ENCODE measurements at places on chromosomes 5 and 9.

- DNase-seq = peak; percentile 54
Observed at GRCh38 chr9:136059321-136059791, 35.7 kb downstream of the NACC2 start.

- DNase-seq = no peak
Observed at GRCh38 chr9:112093147-112093869, 81.8 kb downstream of the SUSD1 start.

DNA sequence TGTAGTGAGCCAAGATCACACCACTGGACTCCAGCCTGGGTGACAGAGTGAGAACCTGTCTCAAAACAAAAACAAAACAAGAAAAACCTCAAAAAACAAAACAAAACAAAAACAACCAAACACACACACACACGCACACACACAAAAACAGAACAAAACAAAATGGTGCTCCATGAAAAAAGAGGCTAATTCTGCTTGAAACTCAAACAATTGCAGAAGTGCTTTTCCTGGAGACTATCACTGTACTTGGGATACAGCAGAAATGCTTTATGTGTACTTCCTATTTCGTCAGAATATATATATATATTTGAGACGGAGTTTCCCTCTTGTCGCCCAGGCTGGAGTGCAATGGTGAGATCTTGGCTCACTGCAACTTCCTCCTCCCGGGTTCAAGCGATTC lies 49.9 kb upstream of the HSPA9 start:
- DNase-seq = no peak

DNA sequence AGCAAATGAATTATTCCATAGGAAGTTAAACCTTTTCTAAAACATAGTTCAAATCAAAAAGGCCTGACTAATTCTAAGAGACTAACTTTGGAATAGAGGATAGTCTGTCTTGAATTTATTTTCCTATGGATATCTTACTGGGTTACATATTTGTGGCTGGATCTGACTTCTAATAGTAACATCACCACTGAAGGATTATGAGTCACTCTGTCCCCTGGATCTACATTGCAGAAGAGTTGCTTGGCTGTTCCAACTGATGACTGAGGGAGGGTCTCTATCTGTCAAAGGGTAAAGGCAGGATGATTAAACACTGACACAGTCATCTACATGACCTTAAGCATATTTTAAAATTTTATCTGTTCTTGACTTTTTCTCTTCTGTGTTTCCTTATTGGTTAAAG lies 119.6 kb upstream of the FST start:
- DNase-seq = no peak

DNA sequence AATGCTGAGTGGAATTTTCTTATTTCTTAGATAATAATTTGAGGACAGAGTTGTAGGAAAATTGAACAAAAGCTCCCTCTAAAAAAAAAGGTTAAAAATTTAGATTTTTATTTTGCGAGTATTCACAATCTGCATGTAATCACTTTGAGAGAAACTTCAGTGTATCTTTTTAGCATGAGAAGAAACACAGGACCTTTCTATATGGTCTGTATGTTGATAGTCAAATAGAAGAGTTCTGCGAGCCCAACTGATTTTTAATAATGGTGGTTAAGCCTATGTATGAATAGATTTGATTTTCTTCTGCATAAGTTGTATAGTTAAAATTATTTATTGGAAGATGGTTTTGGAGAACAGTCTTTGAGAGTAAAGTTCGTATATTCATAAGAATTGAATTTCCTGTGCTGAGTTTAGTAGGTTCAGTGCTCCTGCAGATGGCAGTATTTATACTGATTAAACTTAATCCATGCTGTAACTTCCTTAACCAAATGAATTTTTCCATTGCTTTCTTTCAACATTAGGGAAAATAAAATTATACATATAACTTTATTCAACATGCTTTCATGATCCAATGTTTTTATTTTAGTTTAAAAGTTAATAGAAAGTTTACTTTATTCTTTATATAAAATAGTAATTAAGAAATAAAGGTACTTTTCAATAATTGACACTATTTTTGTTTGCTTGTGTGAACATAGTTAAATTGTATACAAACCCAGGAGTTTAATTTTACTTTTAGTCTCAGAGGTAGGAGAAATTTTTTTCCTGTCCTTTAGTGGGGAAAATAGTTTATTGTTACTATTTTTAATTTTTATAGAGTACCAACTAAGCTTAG lies 19.6 kb downstream of the TCERG1 start:
- DNase-seq = no peak

- no peak for DNase-seq
Observed at GRCh38 chr9:104069288-104069687, 24.8 kb upstream of the SMC2 start.

DNA sequence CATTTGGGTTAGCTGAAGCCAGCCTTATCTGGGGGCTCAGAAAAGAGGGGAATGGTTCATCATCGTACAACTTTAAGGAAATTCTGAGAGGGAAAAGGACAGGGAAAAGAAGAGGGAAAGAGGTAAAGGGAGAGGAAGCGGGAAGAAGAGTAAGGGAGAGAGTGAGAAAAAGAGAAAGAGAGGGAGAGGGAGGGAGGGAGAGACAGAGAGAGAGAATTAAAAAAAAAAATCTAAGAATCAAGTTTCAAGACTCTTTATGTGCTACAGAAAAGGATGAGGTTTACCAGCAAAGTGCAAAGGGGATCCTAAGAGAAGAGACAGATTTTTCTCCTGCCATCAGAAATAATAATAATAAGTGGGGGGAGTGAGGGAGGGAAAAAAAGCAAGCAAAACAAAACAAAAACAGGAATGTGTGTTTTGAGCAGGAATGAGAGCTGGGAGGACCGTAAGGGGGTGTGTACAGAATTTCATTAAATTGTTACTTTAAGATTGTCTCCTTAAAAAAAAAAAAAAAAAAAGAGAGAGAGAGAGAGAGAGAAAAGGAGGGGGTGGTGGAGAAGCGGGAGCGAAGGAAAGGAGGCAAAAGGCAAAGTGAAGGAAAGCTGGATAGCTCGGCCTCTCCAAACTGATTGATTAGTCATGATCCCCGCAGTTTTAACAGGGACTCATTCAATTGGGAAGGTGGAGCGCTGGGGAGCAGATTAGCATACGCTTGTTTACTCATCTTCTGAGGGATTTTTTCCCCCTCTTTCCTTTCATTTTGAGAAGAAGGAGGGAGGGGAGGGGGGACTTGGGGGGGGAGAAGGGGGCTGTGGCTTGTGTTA lies 438 bp upstream of the PAPPA start:
- no peak for DNase-seq

- DNase-seq = no peak
Observed at GRCh38 chr5:167652690-167653089, 638.8 kb upstream of the WWC1 start.

- no peak for DNase-seq
Observed at GRCh38 chr5:67873935-67874334, 341.6 kb upstream of the PIK3R1 start.

DNA sequence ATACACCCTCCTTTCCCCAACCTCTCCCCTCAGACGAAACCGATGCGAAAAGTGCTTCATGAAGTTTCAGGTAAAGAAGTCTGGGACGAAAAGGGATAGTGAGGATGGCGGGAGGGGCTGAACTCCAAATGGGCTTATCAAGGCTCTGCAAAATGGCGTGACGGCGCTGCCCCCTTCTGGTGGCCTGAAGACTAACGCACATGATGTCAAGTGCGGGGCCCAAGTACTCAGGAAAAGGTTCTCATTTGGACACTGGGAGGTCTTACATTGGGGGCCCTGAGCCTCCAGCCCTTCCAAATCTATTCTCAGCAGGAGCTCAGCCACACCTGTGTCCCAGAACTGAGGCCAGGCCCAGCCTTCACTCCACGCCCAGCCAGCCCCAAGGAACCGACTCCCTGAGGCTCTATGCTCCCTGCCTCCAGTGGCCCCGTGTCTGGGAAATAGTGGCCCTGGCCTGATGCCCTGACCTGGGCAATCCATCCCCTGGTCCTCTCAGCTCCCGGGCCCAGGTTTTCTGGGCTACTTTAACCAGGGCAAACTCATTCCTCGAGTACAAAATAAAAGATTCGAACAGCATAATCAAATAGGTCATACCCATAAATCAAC lies 119.9 kb downstream of the KCNIP1 start:
- DNase-seq = no peak

GRCh38 chr5:37248970-37249814 lies at the start of gene CPLANE1:
Gene CPLANE1, minus strand, starts transcription at chr5:37249376. Its CDS starts 1,678 bp downstream, at chr5:37247698.
- peak; percentile 91 for DNase-seq

DNA sequence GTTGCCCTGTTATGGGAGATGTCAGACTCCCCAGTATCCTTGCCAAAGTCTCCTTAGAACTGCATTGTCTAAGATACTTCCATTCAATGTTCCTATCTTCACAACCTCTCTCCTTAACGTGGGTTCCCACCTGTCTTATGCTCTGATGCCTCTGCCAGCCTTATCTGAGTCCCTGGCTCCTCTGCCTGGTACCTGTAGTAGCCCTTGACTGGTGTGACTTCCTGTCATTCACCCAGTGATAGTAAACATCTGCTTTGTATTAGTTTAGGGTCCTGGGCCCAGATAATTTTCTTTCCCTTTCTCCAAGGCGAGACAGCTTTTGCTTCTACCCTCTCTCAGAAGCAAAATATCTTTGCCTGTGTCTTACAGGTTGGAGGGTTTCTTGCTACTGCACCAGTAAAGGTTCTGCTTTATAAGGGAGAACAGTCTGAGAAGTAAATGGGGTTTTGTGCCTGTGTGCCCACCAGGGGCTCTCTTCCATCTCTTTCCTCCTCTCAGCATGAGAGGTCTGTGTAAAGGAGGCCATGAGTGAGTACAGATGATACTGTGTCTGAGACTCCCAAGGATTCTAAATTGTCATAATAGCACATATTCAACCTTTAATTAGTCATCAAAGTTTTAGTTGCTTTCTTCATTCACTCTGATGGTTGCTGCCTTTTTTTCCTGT lies 220.8 kb downstream of the PRR16 start:
- DNase-seq = no peak

- DNase-seq = no peak
Observed at GRCh38 chr9:27556470-27556869, 16.8 kb downstream of the C9orf72 start.

DNA sequence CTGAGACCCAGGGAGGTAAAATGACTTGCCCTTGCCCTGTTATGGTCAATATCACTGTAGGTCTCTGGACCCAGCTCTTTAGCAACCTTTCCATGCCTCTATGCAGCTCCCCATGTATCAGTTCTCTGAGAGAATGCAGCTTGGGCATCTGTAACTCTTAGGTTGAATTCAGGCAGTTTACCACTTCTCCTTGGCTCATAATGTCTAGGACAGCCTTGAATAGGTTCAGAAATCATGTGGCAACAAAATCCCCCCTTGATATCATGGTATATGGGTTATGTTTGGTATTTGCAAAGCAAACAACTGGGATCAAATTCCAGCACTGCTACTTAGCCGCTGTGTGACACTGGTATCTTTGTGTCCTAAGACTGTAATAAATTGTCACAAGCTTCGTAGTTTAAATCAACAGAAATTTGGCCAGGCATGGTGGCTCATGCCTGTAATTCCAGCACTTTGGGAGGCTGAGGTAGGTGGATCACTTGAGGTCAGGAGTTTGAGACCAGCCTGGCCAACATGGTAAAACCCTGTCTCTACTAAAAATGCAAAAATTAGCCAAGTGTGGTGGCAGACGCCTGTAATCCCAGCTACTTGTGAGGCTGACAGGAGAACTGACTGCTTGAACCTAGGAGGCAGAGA lies 10.7 kb upstream of the SUB1 start:
- no peak for DNase-seq

DNA sequence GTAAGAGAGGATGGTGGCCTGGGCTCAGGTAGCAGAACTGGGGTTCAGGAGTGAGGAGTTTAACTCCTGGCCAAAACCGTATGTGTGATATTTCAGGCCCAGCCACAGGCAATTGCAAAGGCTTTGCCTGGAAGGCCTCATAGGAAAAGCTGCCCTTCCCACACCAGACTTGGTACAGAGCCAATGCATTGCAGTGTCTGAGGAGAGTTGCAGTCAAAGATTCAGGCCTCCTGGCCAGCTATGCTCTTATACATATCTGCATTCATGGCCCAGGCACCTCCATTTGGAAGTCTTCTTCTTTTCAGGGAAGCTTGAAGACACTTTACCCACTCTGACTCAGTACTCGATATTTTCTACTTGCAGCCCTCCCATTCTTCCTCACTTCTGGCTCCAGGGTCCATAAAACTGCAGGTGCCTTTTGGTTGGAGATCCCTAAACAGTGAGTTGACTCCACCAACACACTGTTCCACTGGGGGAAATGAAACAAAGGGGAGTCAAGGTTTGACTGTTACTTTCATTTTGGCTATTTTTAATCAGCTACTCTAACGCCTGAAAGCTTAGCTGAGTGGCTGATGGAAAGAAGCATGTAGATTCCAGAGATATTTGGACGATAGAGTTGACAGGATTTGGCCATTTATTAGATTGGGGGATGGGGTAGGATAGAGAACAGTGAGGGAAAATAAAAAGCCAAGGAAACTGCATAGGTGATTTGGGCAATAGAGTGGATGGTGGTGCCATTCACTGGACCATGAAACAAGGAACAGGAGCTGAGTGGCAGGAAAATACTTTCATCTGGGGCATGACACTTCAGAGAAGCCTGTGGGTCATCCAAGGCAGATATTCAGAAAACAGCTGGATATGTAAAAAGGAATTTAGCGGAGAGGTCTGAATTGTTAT lies 30.6 kb upstream of the IL33 start:
- DNase-seq = no peak

DNA sequence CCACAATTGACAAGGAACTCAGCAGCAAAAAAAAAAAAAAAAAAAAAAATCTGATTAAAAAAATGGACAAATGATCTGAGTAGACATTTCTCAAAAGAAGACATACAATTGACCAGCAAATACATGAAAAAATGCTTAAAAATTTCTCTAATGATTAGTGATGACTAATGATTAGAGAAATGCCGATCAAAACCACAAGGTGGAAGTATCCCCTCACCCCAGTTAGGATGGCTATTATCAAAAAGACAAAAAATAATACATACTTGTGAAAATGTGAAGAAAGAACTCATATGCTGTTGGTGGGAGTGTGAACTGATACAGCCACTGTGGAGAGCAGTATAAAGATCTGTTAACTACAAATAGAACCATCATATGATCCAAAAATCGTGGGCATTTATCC lies 245.3 kb downstream of the OSTF1 start:
- DNase-seq = no peak

- DNase-seq = no peak
Observed at GRCh38 chr9:77649109-77649812, 1.1 kb upstream of the GNA14 start.

GRCh38 chr9:86519066-86519615 lies 164.9 kb upstream of the TUT7 start:
- DNase-seq = no peak

Data from left forelimb (tissue), 1 donor.